ENCODE measurements at places on chromosomes 1 and 21.

GRCh38 chr1:117150316-117150715, 28.8 kb upstream of the TRIM45 start:
- DNase-seq: no peak

GRCh38 chr1:25099343-25099951, 132.9 kb downstream of the SYF2 start:
- DNase-seq: peak; percentile 65

GRCh38 chr1:21439345-21439720, 604 bp upstream of the NBPF3 start:
- DNase-seq: no peak

DNA sequence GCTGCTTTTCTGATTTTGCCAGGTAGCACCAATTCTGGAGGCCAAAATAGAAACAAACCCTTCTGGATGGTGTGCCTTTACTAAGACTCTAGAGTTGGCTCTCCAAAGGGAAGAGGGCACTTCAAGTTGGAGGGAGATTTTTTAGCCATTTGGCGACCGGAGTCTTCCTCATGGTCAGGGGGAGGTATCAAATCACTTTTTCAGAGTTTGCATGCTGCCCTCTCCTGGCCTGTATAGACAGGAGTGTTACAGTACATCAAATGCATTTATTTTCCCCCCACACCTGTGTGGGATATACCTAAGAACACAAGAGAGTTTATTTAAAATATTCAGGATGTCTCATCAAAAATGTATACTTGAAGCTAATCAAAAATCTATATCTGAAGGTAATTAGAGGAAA, 3.2 kb downstream of the GREM2 start:
- peak; percentile 4 for DNase-seq

- DNase-seq: no peak
Observed at GRCh38 chr1:234368320-234369032, 4.8 kb upstream of the COA6 start.

- no peak for DNase-seq
Observed at GRCh38 chr1:42433369-42433768, 22.5 kb downstream of the ZMYND12 start.

DNA sequence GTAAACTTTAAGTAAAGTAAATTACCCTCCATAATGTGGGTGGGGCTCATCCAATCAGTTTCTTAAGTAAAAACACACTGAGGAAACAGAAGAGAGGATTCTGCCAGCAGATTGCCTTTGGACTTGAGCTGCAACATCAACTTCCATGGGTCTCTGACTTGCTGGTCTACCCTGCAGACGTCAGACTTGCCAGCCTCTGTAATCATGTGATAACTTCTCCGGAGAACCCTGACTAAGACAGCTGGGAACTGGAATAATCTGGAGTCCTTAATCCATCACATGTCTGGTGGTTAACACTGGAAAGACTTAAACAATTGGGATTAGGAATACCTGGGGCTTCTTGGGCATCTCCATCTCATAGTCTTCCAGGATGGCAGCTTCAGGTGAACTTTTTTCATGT, 13.2 kb upstream of the CEP350 start:
- no peak for DNase-seq

- DNase-seq: no peak
Observed at GRCh38 chr1:160149716-160150115, 1.7 kb upstream of the ATP1A4 start.

DNA sequence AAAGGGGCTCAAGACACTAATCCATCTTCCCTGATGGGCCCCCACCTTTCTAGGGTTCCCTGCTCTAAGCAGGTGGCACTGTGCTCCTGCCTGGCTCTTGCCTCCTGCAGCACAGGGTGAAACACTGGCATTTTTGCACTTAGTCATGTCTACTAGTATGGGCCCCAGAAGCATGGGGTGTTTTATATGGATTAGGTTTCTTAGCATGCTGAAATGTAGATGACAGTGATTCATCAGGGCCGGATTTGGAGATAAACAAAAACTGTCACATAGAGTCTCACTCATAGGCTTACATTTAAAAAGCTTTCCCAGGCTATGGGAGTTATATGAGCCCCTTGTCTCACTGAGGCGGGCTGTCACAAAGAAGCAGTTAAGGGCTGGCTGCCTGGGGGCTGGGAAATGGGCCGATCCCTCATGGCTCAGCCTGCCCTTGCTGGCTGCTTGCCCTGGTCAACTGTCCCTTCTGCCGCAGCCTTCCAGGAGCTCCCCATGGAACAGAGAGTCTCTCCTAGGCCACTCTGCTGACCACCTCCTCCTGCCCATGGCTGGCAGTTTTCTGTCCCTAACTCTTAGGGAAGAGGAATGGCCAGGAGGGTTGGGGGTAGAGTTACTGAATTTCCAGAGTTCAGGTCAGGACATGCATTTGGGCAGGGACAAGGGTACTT, 6.5 kb downstream of the GALNT2 start:
- DNase-seq: no peak

DNA sequence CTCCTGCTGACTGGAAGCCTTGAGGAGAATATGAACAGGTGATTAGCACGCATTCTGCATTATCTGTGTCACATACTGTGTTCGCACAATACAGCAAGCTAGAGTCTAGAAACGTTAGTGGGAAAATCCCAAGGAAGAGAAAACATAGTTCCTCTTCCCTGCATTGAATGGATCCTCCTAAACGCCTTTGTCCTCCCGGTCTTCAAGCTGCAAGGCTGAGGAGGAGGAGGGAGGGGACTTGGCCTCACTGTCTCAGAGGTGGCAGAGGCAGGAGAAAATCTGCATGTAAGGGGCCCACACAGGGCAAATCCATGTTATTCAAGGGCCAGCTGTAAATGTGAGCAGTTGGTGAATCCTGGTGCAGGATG, 34.4 kb downstream of the WNT9A start:
- no peak for DNase-seq

GRCh38 chr1:174160109-174160473, 771 bp downstream of the RABGAP1L start:
- DNase-seq: peak; percentile 54

DNA sequence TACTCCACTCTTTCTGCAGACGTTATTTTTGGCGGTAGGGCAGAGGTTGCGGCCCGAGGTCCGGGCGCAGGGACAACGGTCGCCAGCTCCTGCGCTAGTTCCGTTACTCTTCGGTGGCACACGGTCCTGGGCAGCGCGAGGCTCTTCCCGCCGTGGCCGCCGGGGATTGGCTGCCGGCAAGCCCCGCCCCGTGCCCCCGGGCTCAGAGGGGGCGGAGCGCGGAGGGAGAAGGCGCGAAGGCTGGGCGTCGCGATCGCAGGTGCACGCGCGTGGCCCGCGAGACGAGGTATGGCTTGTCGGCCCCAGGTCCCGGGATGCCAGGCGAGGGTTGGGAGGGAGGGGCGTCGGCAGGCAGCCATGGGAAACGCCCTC, 518 bp upstream of the SHE start:
- DNase-seq: no peak

DNA sequence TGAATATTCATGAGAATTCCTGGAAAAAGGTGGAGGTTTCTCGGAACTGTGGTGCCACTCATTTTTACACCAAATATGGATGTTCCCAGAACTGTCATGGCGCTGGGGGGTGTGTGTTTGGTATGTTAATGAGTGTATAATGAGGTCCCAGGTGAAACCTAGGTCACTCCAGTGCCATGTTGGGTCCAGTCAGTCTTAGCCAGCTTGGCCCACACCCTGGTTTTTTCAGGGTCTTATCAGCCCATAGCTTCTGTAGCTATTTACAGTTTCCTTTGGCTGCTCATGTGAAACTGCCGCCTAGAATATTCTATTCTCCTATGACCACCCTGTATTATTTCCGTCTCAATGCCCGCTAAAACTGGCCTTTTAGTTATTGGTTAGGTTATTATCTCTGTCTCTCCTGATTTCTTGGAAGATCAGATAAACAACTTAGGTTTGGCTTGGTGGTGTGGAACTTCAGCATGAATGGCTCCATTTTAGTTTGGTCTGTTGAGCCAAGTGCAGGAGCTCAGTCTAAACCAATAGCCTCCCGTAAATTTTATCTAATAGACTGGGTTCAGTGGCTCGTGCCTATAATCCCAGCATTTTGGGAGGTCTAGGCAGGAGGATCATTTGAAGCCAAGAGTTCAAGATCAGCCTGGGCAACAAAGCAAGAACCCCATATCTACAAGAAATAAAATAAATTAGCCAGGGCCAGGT, 42.1 kb upstream of the EDARADD start:
- no peak for DNase-seq

DNA sequence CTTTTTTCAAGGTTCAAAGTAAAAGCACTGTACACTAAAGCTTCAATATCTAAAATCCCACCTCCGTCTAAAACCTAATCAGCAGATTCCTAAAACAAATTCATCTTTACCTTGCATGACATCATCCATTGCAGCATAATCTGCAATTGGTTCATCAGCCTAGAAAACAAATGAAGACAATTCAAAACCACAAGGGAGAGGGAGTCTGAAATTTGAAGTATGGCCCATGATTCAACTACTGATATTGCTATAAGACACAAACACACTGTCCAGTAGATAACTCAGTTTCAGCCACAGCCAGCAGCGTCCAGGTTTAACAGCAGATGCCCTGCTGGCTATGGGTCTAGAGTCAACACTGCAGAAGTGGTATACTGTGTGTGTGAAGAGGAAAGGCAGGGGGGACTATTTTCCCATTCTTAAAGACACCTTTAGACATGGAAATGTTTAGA, 17.9 kb upstream of the RAP1GAP start:
- no peak for DNase-seq

DNA sequence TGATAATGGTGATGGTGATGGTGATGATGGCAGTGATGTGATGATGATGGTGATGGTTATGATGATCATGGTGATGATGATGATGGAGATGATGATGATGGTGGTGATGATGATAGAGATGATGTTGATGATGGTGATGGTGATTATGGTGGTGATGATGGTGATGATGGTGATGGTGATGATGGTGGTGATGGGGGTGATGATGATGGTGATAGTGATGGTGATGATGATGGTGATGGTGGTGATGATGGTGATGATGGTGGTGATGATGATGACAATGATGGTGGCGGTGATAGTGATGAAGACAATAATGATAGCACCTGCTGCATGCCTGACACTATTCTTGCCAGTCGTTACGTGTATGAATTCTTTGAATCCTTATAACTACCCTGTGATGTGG, 317.9 kb upstream of the AJAP1 start:
- DNase-seq: no peak

Measured in GM12865 (cell line).